ENCODE measurements at places on chromosomes 7 and 10.
A peak's percentile ranks its signal among the peaks of the same experiment; 100 is the strongest.

DNA sequence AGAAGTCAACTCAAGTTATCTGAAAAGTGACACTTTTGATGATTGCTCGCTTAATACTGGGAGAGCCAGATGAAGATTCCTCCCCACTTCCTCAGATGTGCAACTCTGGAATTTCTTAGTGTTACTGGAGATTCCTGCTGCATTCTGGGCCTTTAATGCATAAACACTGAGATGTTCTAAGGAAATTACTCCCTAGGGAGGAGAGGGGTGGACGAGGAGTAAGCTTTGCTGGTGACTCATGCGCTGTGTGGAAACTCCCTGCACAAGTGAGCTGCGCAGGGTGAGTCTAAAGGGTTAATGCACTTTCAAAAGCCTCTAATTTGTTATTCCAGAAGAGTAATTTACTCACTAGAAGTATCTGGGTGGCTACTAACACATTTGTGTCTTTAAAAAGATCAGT lies 46.3 kb downstream of the EGFR start:
- peak; percentile 93 for DNase-seq

GRCh38 chr7:127557803-127558202 lies 27.6 kb downstream of the GCC1 start:
- DNase-seq = no peak

DNA sequence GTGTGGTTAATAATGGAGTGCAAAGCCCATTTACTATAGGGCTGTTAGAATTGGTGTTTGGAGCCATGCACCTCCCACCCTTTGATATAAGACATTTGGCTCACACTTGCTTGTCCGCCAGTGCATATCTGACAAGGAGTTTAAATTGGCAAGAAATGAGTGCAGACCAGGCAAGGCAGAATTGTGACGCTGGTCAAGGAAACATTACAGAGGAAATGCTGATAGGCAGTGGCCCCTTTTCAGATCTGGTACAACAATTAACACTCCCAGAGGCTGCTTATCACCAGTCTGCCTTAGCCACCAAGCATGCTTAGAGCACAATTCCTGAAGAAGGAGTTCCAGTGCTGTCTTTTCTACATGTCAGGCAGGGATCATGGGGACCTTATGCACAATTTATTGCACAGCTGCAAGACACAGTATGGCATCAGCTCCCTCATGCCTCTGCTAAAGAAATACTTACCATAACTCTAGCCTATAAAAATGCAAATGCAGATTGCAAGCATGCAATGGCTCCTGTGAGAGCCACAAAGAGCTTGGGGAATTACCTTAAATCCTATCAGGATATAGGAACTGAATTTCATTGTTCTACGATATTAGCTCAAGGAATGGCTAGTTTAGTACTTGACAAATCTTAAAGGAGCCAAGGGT lies 35.2 kb downstream of the OR13A1 start:
- DNase-seq = no peak

DNA sequence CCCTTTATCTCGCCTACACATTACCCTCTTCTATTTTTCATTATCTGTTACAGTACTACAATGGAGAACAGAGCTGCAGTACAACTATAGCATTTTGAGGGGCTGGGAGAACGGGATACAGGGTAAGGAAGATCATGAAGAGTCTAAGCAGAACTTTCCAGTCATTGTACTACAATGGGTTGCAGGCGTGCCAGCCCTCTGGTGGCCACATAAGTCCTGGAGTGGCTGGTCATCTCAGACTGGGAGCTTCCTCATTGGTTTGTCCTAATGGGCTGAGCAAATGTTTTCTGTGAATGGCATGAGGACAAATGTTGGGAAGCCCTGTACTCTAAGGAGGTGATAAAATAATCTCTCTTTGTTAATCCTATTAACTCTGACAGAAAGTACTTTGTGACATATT lies 33.0 kb downstream of the TMEM106B start:
- DNase-seq = no peak

GRCh38 chr7:50391386-50391785 lies 58.8 kb downstream of the FIGNL1 start:
- DNase-seq = no peak

- no peak for DNase-seq
Observed at GRCh38 chr10:20007426-20007825, 191.2 kb downstream of the PLXDC2 start.

DNA sequence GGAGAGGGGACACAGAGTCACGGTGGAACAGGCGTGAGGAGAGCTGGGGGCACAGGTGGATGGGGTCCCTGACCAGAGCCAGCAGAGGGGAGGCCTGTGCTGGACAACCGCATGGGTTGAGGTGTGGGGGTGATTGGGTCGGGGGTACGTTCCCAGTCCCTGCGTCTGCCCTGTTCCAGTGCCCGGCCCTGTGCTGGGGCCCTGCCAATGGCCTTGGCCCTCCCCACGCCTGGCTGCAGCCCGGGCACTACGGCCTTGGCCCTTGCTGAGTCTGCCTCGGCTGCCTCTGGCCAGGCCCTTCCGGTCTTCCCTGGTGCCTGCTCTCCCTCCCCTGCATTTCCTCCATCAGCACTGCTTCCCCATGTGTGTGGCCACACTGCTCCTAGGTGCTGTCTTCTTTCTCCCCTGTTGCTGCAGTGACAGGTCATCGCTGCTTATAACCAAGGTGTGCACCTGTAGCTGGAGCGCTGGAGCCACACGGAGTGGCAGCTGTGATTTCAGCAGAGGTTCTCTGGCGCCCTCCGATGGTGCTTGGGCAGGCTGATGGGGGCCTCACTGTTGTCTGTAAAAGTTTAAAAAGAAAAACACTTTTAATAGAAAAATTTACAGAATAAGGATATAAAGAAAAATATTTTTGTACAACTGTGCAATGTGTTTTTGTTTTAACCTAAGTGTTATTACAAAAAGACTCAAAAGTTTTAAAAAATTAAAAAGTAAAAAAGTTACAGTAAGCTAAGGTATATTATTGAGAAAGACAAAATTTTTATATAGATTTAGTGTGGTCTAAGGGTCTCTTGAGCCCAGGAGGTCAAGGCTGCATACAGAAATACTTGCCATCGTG lies 45.2 kb upstream of the BHLHA15 start:
- no peak for DNase-seq

DNA sequence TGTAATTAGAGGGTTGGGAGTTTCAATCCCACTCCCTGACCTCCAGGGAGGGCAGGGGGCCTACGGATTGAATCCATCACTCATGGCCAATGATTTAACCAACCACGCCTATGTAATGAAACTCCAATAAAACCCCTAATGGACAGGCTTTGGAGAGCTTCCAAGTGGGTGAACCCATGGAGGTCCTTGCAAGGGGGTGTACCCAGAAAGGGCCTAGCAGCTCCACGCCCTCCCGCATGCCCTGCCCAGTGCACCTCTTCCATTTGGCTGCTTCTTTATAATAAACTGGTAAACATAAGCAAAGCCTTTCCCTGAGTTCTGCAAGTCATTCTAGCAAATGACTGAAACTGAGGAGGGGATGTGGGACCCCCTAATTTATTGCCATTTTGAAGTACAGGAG lies 280.1 kb downstream of the FRMD4A start:
- DNase-seq = no peak

DNA sequence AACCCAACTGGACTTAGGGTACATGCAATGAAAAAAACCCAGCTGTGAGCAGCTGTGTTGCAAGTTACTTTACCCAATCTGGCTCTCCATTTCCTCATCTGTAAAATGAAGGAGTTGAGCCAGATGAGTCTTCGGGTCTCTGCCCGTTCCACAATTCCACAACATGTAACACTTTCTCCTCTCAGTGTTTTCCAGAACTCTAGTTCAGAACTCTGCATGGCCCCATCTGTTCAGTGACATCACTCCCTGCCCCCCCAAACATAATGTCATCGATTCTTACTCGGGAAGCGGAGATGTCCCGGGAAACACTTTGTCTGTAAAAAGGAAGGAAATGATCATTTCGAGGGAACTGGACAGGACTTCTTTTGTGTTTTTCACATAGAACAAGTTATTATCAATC lies 2.5 kb downstream of the SH3PXD2A start:
- no peak for DNase-seq

Data from HFFc6 (cell line).